ENCODE measurements at places on chromosomes 11 and 22.

- no peak for DNase-seq
Measured at GRCh38 chr11:79100093-79100910, 340.5 kb downstream of the TENM4 start.

DNA sequence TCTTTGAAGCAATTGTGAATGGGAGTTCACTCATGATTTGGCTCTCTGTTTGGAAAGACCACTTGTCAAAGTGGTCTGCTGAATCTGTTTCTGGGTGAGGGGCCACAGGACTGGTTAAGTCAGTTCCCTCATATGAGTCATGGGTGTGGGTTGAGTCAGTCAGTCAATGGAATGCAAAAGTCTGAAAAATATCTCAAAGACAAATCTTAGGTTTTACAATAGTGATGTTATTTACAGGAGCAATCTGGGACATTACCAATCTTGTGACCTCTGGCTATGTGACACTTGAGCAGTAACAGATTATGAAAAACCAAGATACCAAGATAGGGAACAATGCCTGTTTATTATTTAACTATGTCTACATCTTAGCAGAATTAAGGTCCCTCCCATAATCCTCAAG lies 311.6 kb downstream of the AASDHPPT start:
- DNase-seq: no peak

- DNase-seq: no peak
Measured at GRCh38 chr11:38009932-38010331, 1411.9 kb upstream of the RAG2 start.

GRCh38 chr22:26846076-26846475 lies 188.7 kb downstream of the MIAT start:
- DNase-seq: no peak

GRCh38 chr11:128735935-128736605 lies 42.2 kb downstream of the FLI1 start:
- DNase-seq: no peak

- peak; percentile 85 for DNase-seq
Measured at GRCh38 chr11:67629386-67630227, at the start of gene NUDT8. TSS of gene NUDT8 (minus strand) at chr11:67629937. CDS start at chr11:67629911, 26 bp downstream.

DNA sequence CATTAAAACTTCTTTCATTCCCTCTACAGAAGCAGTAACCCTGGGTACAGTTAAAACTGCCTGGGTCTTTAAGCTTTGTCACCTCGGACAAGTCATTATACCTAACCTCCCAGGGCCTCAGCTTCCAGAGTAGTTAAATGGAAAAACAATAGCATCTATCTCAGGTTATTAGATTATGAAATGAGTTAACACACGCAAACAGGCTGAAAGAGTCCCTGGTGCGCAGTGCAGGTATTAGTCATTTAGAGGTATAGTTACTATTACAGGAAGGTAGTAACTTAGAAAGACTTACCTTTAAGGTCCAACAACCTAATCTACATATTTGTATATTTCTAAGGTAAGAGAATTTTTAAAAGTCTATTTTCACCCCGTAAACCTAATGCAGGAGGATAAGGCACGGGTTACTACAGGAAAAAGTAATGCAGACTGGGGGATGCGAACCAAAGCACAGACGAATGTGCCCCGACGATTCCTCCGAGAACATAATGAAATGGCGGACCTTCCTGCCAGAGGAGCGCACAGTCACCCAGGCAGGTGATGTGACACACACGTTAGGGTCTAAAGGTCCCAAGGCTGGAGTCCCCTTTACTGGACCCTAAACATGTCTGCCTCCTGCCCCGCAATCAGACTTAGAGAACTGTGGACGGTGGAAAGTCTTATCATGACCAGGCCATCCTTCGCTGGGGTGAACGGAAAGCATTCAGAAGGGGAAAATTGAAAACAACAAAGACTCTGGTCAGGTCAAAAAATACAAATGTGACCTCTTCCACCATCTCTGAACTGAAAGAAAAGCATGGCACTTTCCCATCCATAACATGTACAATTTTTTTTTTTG lies 1.3 kb downstream of the NAP1L4 start:
- DNase-seq: no peak

GRCh38 chr11:103070142-103070541 lies 21.8 kb downstream of the DCUN1D5 start:
- no peak for DNase-seq
